ENCODE measurements at places on chromosomes 2 and 18.

DNA sequence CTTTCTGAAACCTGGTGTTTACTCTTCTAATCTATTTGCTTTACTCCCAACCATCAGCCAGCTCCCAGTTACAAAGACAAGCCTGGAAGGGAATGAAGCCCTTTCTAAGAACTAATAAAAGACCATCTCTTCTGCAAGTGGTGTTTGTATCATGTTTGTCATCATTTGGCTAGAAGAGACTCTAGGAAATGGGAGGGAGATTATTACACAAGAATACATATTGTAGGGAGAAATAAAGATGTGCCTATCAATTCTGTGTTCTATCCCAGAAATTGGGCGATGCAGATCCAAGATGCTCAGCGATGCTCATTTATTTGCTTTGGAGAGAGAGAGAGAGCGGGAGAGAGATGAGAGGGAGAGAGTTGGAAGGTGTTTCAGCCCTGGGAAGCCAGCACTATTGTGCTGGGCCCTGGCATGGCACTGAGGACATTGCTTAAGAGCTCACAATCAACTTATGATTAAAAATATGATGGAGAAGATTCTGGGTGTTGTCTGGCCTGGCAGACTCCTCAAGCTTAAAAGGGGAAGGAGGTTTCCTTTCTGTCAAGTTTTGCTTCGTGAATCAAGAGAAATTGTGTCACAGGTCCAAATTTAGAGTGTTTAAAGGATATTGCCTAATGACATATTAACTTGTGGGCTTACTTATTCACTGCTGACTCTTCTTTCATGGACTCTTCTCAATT, 41.8 kb upstream of the AFF3 start:
- DNase-seq, result no peak

GRCh38 chr2:43445781-43446180, 150.1 kb downstream of the THADA start:
- no peak for DNase-seq

DNA sequence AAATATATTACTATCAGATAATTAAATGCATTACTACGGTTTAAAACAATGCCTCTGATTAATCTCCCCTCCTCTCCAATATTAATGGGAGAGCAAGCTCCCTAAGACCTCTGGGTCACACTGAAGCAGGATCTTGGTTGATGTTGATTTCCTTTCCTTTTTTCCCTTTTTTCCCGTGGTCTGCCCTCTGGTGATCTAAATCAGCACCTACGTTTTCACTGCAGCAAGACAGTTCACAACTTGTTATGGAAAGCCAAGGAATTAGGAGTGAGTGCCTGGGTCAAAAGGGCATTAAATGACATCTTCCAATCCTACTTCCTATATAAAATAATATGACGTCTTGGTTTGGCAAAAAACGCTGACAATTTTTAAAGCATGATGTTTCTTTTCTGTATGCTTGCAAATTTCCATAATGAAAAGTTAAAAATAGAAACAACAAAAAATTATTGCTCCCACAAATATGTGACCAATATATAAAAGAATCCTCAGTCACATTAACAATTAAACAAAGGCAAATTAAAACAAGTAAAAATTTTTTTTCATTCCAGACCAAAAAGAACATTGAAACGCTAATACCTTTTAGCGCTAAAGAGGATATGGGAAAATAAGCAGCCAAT, 7.9 kb upstream of the CFAP36 start:
- no peak for DNase-seq

DNA sequence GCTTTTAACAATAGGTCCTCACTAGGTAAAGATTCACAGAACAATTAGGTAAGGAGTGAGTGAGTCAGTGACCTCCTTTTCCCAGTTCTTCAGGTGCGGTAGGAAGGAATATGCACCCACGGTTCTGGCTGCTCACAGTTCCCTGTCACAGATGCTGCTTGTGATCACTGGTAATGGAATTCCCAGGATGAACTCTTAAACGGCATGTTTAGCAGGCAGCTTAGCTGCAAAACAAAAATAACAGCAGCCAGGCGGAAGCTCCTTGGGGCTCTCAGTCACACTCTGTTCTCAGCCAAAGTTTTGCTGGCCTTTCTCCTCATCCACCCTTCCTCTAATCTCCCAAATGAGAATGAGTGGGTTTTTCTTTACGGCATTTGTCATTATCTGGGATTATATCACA, 274.5 kb downstream of the MYT1L start:
- DNase-seq, result no peak

- DNase-seq, result no peak
Measured at GRCh38 chr2:113233593-113234550, 44.8 kb downstream of the PAX8 start.

DNA sequence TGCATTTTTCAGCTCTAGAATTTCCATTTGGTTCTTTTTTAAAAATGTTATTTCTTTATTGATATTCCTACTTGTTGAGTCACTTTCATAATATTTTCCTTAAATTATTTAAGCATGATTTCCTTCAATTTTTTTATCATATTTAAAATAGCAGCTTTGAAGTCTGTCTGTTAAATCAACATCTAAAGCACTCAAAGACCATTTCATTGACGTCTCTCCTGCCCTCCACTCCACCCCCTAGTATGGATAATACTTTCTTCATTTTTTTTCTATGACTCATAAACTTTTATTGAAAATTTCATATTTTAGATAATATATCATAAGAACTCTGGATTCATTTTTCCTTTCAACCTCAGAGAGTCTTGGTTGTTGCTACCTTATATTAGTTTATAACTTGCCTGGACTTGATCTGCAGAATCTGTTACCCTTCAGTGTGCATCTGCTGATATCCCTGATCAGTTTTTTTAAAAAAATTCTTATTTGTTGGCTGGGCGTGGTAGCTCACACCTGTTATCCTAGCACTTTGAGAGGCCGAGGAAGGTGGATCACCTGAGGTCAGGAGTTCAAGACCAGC, 59.0 kb upstream of the ZNF396 start:
- DNase-seq, result no peak
